Karpas-422 (cell line): ENCODE measurements at places on chromosomes 4 and X. TPM values are rescaled to one million over a fixed set of nuclear protein-coding genes. Genes with fewer than 3 reads are reported as not detected.
A peak's percentile ranks its signal among the peaks of the same experiment; 100 is the strongest.

DNA sequence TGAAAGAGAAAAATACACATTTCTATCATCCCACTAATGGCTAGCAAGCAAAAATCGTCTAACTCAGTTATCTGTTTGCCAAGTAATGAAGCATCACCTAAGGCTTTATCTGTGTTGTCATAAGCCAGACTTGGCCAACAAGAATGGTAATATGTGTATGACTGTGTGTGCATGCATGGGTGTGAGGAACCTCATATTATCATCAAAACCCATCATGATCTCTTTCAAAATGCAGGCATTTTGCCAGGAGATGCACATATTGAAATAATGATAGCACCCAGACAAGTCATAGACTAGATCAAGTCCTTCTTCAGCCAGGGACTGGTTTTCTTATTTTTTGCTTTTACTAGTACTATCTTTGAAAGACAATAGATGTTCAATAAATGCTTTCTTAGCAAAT is 172.5 kb upstream of the FMR1 start:
- H3K27ac ChIP-seq, result no peak overlapping the region
- no peak overlapping the region for H3K4me3 ChIP-seq
- H3K4me1 ChIP-seq, result no peaks in the 10 kb centered on the region
- no peak for DNase-seq
- no peaks in the 10 kb centered on the region for H3K27me3 ChIP-seq

The CHRDL1 gene
- total RNA-seq, result not detected in 2 replicates

- no peak overlapping the region for H3K27ac ChIP-seq
- no peaks in the 10 kb centered on the region for H3K4me1 ChIP-seq
- H3K36me3 ChIP-seq, result peaks cover 30% of the 10 kb centered on the region; the same call in 1 of the 2 replicates
These were observed 17.4 kb downstream of the QDPR start for GRCh38 chr4:17494258-17495190.

DNA sequence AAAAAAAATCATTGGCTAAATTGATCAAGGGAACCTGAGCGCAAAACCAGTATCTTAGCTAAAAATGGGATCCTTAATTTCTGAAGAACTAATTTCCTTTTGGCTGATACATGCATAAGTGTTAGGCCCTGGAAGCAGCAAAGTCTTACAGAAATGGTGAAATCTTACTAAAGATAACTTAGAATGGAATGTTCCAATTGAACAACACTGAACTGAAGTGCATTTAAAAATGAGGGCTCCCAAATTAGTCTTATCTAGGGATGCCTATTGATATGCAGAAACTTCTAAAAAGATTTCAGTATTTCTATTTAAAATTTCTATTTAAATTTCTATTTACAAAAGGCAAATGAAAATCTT is 120.7 kb upstream of the BANK1 start:
- no peaks in the 10 kb centered on the region for H3K36me3 ChIP-seq
- no peak overlapping the region for H3K4me3 ChIP-seq
- H3K27ac ChIP-seq, result no peak overlapping the region
- no peaks in the 10 kb centered on the region for H3K27me3 ChIP-seq
- no peak for DNase-seq
- no peaks in the 10 kb centered on the region for H3K4me1 ChIP-seq

GRCh38 chr4:19711871-19712270 is 539.8 kb upstream of the SLIT2 start:
- no peaks in the 10 kb centered on the region for H3K27me3 ChIP-seq
- DNase-seq, result no peak
- H3K36me3 ChIP-seq, result no peaks in the 10 kb centered on the region

GRCh38 chr4:125135652-125136051 is 179.1 kb upstream of the FAT4 start:
- no peak overlapping the region for H3K4me3 ChIP-seq
- H3K27ac ChIP-seq, result no peak overlapping the region
- no peak for DNase-seq
- H3K4me1 ChIP-seq, result no peaks in the 10 kb centered on the region
- no peaks in the 10 kb centered on the region for H3K27me3 ChIP-seq
- H3K36me3 ChIP-seq, result no peaks in the 10 kb centered on the region

The PCDH10 gene
- not detected in 2 replicates for total RNA-seq

DNA sequence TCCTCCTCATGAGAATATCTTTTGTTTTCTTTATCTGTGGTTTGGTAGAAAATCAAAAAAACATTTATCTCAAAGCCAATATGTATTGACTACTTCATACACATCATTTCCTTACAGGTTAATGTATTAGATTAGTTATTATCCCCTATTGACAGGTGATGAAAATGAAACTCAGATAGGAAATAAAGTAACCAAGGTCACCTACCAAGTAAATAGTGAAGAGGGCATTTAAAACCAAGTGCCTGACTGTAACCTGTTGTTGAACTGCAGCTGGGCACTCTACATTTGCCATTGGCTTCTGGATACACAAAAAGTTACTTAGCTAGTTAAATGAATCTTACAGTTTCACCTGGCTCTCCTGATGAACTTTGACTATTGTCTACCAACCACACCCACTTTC is 41.4 kb upstream of the CTSO start:
- H3K4me3 ChIP-seq, result no peak overlapping the region
- no peak overlapping the region for H3K27ac ChIP-seq
- no peaks in the 10 kb centered on the region for H3K27me3 ChIP-seq
- no peak for DNase-seq
- H3K36me3 ChIP-seq, result no peaks in the 10 kb centered on the region
- no peaks in the 10 kb centered on the region for H3K4me1 ChIP-seq

The XAGE1A gene
- total RNA-seq, result not detected in 2 replicates

GRCh38 chr4:104930298-104930697 is 216.4 kb upstream of the TET2 start:
- no peak overlapping the region for H3K27ac ChIP-seq
- H3K4me1 ChIP-seq, result no peaks in the 10 kb centered on the region
- no peak overlapping the region for H3K4me3 ChIP-seq
- no peaks in the 10 kb centered on the region for H3K36me3 ChIP-seq
- DNase-seq, result no peak

The C4orf50 gene
- total RNA-seq, result 0.19 and 0.32 TPM in 2 replicates

The EGFL6 gene
- total RNA-seq, result not detected in 2 replicates

- no peak for DNase-seq
- no peaks in the 10 kb centered on the region for H3K36me3 ChIP-seq
- H3K27ac ChIP-seq, result no peak overlapping the region
- H3K4me3 ChIP-seq, result no peak overlapping the region
- H3K27me3 ChIP-seq, result no peaks in the 10 kb centered on the region
These were observed 156.4 kb upstream of the CXCL13 start for GRCh38 chr4:77449171-77449570.

- peak; percentile 43 for DNase-seq
- no peak overlapping the region for H3K27ac ChIP-seq
- H3K4me1 ChIP-seq, result peaks cover 10% of the 10 kb centered on the region
- no peaks in the 10 kb centered on the region for H3K36me3 ChIP-seq
- H3K27me3 ChIP-seq, result no peaks in the 10 kb centered on the region
These were observed 58.3 kb downstream of the PAQR3 start for GRCh38 chr4:78880874-78881492.

DNA sequence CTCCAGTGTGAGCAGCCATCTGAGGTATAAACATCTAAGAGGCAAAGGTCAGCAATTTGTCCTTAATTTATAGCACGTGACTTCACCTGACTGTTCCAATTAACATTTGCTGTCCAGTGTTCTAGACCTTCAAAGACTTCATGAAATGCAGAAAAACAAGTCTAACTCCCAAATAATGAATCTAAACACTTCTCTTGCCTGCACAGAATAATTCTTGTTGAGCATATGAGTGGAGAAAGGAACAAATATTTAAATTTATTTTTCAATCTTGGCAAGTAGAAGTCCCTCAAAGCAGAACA is 12.0 kb downstream of the RFC1 start:
- DNase-seq, result no peak
- H3K4me1 ChIP-seq, result peaks cover 51% of the 10 kb centered on the region
- peak overlapping the region; percentile 65; the same call in 1 of the 2 replicates for H3K27ac ChIP-seq
- H3K4me3 ChIP-seq, result peak overlapping the region; percentile 35; the same call in 1 of the 2 replicates
- peaks cover 52% of the 10 kb centered on the region for H3K36me3 ChIP-seq

The ZNF827 gene
- total RNA-seq, result 44.6 and 70.4 TPM in 2 replicates

- no peak for DNase-seq
- no peak overlapping the region for H3K27ac ChIP-seq
- H3K4me1 ChIP-seq, result no peaks in the 10 kb centered on the region
- no peak overlapping the region for H3K4me3 ChIP-seq
These were observed 120.0 kb upstream of the EGFL6 start for GRCh38 chrX:13449441-13449840.

GRCh38 chr4:13483136-13483767 is 888 bp downstream of the RAB28 start:
- H3K36me3 ChIP-seq, result peaks cover 9% of the 10 kb centered on the region; the same call in 1 of the 2 replicates
- DNase-seq, result peak; percentile 77
- H3K4me1 ChIP-seq, result peaks cover 52% of the 10 kb centered on the region
- peak overlapping the region; percentile 79 for H3K27ac ChIP-seq
- no peaks in the 10 kb centered on the region for H3K27me3 ChIP-seq

DNA sequence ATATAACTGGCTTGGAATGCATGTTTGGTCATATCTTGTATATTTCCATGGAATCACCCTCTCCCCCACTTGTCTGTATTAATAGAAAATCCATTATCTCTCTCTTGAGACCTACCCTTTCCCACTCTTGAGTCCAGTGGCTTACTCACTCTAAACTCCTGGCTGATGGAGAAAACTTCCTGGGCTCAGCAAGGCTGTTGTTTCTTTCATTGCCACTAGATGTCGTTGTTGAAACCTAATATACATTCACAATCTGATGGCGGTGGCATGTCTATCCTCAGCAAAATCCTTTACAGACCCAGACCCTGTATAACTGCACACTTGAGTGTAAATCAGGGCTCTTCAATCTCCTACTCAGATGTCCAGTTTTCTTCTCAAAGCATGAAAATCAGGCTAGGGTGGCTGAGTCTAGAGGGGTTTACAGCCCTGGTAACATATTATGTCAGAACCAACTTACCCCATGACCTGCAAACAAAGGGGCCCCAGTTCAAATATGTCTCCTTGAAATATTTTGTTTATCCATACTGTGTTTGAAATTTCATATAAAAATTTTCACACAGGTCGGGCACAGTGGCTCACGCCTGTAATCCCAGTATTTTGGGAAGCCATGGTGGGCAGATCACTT is 70.0 kb upstream of the FAM241A start:
- peak; percentile 83 for DNase-seq
- no peaks in the 10 kb centered on the region for H3K4me1 ChIP-seq
- no peak overlapping the region for H3K4me3 ChIP-seq
- H3K27ac ChIP-seq, result no peak overlapping the region
